ENCODE measurements at places on chromosomes 1 and 21. TPM values are rescaled to one million over a fixed set of nuclear protein-coding genes. Genes with fewer than 3 reads are reported as not detected.

GRCh38 chr1:244339073-244339692 lies 112.5 kb downstream of the ADSS2 start:
- no peak for DNase-seq

DNA sequence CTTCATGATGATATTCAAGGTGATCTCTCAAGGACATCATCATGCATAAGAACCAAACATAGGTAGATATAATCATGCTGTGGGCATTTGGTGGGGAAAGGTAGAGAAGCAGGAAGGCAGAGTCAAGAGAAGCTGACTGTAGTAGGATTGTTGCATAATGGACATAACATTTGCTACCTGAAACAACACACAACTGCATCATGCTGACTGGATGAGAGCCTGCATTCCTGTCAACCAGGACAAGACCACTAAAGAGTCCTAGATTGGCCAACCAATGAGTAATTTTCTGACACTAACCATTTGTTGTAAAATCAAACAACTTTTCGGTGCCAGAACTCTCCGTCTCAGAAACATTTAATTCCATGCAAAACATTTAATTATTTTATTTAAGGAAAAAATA lies 377.2 kb downstream of the PLPP3 start:
- no peak for DNase-seq

GRCh38 chr1:236119943-236120484 lies 22.3 kb upstream of the GPR137B start:
- DNase-seq, result no peak

DNA sequence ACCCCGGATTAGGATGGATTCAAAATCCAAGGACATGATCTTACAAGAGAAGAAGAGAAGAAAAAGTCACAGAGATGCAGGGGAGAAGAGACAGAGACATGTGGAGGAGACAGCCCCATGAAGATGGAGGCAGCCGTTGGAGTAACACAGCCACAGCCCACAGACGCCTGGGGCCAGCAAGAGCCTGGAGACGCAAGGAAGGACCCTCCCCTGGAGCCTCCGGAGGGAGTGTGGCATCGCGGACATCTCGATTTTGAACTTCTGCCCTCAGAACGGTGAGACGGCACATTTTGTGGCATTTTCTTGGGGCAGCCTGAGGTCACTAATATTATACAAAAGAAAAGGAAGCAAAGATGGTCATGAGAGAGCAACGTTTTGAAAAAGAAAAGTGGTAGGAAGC lies 28.8 kb downstream of the ABCG1 start:
- no peak for DNase-seq

DNA sequence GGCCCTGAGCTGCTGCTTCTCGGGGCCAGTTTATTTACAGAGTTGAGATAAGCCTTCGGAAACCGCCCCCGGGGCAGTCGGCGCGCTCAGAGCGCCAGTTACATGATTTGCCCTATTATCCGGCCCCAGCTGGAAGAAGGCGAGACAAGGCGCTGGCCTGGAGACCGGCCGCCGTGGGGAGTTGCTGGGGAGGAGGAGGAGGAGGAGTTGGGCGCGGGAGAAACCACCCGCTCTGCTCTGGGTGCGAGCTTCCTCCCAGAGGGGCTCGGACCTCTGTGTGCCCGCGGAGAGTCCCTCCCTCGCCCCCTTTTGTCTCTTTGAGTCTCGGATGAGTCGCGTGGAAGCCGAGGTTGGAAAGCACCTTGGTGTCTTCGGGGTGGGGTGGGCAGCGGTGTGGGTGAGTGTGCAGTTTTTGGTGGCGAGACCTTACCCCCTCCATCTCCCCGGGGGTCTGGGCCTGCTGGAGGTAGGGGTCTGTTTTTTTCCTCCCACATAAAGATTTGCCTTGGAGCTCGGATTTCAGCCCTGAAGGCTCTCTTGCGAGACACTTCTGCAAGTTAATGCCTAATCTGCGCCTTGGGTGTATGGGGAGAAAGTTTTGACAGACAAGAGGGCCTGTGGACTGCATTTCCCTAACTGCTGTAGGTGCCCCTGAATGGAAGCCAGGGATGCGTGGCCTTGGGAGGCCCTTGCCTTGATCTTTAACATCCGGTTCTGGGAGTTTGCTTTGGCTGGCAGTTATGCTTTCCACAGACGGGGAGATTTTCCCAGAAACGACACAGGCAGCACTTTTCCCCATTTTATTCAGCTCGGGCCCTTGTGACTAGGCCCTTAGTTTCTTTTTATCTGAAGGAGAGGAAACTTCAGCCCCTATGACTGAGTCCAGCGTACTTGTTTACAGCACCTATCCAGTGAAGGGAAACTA lies 80.0 kb downstream of the NDUFS5 start:
- no peak for DNase-seq

DNA sequence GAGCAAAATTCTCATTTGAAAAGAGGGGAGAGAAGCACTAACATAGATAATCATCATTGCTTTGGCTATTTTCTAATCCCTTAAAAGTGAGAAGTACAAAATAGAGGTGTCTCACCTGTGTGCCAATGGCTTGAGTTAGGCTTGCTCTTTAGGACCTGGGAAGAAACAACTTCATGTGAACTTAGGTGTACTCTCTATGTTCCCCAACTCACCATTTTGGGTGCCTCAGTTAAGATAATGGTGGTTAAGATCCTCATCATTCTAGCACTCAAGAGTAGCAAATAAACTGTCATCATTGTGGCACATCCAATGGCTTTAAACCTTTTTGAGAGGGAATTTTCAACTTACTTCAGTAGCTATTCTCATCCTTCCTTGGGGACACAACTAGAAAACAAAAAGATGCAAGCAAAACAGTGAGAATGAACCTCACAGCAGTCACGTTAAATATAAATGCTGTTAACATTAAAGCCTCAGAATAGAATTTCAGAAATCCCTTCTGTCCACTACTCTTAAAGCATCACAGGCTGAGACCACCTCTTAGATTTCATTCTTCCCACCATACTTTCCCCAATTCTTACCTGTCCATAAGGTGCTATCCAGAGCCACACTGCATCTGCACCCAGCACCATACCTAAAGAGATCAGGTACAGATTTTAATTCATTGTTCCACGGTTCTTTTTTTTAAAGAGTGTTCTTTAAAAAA lies 1.2 kb downstream of the GAS5 start:
- no peak for DNase-seq

- no peak for DNase-seq
Observed at GRCh38 chr1:155116113-155116764, 11.4 kb upstream of the EFNA1 start.

The CHIT1 gene
- total RNA-seq, result not detected

DNA sequence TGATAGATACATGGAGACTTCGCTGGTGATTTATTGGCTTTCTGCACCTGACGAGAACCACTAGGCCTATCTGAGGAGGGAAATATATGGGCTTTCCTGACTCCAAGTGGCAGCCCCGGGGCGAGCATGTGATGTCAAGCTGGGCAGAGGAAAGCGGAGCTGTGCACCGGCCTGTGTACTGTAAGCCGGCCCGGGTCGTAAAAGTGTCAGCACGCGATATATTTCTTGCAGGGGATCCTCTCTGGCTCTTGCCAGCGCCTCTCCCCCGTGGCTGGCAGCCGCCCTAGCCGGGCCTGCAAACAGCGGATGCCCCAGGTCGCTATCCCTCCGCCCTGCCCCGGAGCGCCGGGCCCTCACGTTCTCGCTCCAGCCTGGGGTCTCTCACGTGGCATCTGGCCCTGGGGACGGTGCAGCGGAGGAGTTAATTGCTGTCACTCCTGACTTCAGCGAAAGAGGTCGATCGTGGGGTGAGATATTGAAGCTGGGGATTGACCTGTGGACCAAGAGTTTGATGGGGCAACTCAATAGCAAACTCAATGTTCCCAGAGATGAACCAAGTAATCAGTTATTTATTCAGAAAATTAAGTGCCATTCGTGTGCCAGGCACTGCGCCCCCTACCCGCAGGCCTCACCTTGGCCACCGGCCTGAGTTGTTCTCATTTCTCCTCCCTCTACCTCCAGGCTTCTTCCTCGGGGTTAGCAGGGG lies 41.0 kb upstream of the HAO2 start:
- no peak for DNase-seq

- no peak for DNase-seq
Observed at GRCh38 chr1:200640373-200640962, 19.9 kb upstream of the KIF14 start.

DNA sequence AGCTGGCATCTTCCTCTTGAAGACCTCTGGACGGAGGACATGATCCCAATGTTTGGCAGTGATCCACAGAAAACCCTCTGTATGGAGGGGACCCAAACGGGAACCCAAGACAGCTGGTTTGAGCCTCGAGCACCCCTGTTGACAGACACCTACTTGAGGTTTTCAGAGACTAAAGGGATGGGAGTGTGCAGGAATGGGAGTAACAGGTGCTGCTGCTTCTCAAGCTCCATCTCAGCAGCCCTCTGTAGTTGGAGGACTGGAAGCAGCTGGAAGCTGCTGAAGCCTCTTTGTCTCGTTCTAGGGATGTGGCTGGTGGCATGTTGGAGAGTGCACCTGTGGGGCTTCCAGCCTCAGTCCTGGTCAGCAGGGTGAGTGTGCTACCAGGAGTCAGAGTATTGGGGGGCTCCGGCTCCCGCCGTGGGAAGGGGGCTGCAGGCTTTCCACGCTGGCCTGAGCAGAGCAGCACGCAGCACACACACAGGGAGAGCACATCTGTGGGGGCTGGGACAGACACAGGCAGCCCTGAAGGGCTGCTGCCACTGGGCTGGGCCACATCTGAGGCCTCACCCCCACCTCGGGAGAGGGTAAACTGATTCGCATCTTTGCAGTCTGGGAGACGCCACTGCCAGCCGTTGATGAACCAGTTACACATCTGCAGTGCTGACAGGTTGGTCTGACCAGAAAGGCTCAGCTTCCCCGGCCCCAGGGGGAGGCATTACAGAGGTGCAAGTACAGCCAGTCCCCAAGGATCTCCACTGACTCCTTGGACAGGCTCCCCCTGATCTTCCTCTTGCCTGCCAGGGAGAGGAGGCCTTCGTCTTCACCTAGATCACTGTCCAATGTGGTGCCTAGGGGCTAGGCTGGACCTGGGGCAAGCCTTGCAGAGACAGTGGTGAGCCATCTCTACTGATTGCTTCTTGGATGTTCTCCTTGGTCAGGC lies 56.6 kb downstream of the ADSS2 start:
- no peak for DNase-seq

- no peak for DNase-seq
Observed at GRCh38 chr1:93533677-93534076, 85.8 kb downstream of the FNBP1L start.

- DNase-seq, result no peak
Observed at GRCh38 chr1:84269306-84269705, 32.2 kb upstream of the SAMD13 start.

- DNase-seq, result no peak
Observed at GRCh38 chr1:53031732-53032131, 30.3 kb upstream of the PODN start.

- no peak for DNase-seq
Observed at GRCh38 chr21:22277341-22277740, 1279.1 kb downstream of the NCAM2 start.

The PCP4L1 gene
- not detected for total RNA-seq

The SLAMF7 gene
- total RNA-seq, result not detected

- DNase-seq, result peak; percentile 85
Observed at GRCh38 chr1:163307479-163308171, 14.1 kb upstream of the NUF2 start.

- DNase-seq, result no peak
Observed at GRCh38 chr1:50108497-50109059, at the start of gene ELAVL4. Gene ELAVL4, plus strand, starts transcription at chr1:50108920. Its CDS starts 270 bp downstream, at chr1:50109190.

DNA sequence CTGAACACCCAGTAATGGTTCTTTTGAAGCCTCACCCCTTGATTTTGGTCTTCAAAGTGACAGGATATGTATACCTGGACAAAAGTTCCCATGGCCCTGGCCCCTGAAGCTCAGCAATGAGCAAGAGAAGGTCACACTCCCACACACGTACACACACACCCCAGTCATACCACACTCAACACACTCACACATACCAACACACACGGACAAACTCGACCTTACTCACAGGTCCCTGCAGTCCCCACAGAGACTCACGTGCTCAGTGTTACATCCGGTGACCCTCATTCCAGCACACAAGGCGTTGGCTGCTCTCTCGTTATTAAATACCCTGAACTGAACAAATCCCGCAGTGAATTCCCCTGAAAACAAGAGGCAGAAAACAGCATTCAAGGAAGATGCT lies 5.9 kb downstream of the ITLN1 start:
- no peak for DNase-seq

- DNase-seq, result no peak
Observed at GRCh38 chr1:223126741-223127140, 16.3 kb downstream of the TLR5 start.

DNA sequence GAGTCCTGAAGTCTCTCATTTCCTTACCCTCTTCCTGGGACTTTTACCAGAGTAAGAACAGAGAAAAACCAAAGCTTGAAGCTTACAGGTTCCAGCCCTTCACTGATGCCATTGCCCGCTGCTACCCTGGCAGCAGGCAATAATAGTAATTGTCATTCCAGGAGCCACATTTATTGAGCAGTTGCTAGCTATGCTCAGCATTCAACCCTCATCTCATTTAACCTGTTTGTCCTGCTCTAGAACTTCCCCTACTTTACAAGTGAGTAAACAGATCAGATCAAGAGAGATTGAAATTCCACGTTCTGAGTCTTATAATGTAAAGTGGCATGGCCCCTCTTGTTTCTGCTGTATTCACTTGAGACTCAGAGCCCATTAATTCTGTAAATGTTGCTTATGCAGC lies 80.4 kb downstream of the ATP1A1 start:
- DNase-seq, result no peak
